ENCODE measurements at places on chromosomes 6 and 20.

- DNase-seq = no peak
Measured at GRCh38 chr6:114253431-114253830, 89.4 kb downstream of the HS3ST5 start.

DNA sequence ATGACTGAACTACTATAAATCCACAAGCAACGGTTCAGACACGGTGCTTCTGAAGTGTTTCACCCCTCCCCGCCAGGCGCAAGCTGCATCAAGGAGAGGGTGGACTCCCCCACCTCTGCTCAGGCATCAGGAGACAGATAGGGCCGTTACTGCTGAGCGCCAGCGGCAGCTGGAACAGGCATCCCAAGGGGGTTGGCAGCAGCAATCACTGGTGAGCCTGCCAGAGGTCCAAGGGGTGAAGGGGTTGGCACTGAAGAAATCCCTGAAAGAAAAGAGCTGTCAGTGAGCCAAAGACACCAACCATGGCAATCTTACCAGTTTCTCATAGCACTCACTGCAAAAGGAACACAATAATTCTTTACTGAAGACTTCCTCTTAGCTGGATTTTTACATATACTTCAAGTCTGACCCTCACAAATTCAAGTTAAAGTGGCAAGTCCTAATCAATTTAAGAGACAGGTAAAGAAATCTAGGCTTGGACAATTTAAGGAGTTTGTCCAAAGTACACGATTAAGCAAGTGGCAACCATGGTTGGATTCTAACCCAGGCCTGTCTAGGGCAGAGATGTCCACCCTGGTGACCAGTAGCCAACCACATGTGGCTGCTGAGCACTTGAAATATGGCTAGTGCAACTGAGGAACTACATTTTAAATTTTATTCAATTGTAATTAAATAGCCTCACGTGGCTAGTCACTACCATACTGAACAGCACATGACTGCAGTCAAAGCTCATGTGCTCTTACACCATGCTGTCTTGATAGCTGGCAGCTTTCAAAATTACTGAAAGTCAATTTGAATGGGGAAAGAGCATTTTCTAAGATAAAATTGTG lies 21.7 kb upstream of the TBC1D20 start:
- no peak for DNase-seq

GRCh38 chr6:9398071-9398766 lies 962.9 kb upstream of the SLC35B3 start:
- DNase-seq = no peak

- DNase-seq = no peak
Measured at GRCh38 chr20:25369971-25370370, 20.7 kb downstream of the ABHD12 start.

GRCh38 chr6:12384357-12384912 lies 94.3 kb downstream of the EDN1 start:
- DNase-seq = no peak

- DNase-seq = no peak
Measured at GRCh38 chr20:16918366-16918765, 170.2 kb downstream of the OTOR start.

DNA sequence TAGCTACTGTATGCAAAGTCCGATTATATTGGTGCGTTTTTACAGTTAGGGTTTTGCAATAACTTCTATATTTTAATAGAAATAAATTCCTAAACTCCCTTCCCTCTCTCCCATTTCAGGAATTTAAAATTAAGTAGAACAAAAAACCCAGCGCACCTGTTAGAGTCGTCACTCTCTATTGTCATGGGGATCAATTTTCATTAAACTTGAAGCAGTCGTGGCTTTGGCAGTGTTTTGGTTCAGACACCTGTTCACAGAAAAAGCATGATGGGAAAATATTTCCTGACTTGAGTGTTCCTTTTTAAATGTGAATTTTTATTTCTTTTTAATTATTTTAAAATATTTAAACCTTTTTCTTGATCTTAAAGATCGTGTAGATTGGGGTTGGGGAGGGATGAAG lies 13.7 kb upstream of the PLCG1 start:
- DNase-seq = no peak

All from stimulated activated CD8-positive, alpha-beta memory T cell treated with anti-CD3 and anti-CD28 coated beads, Interleukin-4, amount 100 ng/mL, for 48 hours (primary cell).